ENCODE measurements at places on chromosomes 12 and 14.
A peak's percentile ranks its signal among the peaks of the same experiment; 100 is the strongest.

DNA sequence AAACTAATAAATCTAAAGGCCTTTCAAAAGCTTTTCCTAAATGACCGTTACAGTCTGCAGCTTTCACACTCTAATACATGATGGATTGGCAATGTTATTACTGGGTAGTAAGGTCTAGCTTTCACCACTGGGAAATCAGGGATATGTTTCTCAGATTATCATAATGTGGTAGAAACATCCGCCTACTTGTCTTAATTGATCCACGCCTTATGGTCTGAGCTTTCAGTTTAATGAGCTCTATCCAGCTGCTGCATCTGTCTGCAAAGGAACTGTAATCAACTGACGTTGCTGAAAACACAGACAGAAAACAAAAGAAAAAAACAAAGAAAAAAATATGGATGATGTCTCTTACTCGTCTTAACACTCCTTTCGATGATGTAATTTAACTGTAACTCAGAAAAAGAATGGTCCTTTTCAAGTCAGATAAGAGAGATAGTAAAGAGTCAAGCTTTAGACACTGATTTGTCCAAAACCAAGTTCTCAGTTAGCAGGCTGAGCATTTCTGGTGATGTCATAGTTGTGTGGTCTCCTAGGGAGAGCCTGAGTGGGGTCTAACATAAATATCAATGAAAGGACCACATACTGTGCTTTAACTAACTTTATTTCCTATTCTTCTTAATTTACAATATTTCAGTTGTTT is 85.9 kb downstream of the C2CD5 start:
- DNase-seq, result no peak

DNA sequence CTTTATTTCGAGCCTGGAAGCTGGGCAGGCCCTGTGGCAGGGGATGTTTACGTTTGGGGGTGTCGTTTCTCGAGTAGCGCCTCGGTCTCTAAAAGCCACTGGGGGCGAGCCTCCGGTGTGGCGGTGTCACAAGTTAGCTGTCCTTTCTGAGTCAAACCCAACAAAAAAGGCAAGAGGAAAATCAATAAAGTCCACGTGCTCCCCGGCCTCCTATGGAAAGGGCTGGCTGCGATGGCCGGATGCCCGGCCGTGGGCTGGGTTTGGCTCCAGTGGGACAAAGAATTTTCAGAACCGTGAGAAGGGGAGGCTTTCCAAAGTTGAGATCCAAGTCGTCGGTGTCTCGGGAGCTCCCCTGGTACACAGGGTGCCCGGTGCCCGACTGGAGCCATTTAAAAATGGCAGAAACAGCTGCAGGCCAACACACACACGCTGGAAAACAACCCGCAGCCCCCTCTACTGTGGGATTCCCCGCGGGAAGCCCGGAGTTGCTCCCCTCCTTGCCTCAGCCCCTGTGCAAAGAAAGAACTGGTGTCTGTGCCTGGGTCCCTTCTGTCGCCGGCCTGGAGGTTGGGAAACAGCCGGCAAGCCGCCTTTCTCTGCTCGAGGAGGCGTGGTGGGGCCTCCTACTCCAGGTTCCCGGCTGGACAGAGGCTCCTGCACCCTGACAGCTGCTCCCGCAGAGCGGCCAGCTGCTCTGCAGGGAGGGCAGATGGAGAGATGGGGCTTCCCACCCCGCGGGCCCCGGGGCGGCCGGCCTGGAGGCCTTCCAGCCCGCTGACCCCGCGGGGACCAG is 1.9 kb downstream of the BCL7A start:
- DNase-seq, result peak; percentile 68

DNA sequence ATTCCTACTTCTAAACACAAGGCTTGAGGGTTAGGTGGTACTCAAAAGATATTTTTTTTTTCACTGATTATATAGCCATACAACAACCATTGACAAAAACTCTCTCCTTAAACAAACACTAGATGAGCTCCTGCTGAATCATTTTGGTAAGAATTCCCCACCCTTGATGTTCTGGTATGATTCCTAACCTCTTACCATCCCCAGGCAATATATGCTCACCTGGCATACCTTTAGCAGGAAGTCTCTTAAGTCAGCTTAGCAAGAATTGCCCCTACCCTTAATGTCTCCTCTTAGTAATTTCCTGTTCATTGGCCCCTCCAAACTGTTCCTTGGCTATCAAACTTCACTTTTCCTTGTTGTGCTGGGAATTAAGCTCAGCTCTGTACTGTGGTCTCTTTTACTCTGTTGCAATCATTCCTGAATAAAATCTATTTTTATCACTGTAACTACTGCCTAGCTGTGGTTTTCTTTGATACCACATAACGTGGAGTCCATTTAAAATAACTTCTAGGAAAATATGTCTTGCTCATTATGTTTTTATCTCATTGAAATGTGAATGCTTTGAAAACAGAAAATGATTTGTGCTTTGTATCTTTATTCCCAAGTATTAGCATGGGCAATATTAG is 712.6 kb downstream of the SLC16A7 start:
- DNase-seq, result no peak

- peak; percentile 40 for DNase-seq
These were observed 86.0 kb downstream of the FAR2 start for GRCh38 chr12:29234965-29235626.

GRCh38 chr12:1865284-1865866 is 45.0 kb downstream of the LRTM2 start:
- no peak for DNase-seq
